ENCODE measurements at places on chromosomes 7 and 10.
A peak's percentile ranks its signal among the peaks of the same experiment; 100 is the strongest.

DNA sequence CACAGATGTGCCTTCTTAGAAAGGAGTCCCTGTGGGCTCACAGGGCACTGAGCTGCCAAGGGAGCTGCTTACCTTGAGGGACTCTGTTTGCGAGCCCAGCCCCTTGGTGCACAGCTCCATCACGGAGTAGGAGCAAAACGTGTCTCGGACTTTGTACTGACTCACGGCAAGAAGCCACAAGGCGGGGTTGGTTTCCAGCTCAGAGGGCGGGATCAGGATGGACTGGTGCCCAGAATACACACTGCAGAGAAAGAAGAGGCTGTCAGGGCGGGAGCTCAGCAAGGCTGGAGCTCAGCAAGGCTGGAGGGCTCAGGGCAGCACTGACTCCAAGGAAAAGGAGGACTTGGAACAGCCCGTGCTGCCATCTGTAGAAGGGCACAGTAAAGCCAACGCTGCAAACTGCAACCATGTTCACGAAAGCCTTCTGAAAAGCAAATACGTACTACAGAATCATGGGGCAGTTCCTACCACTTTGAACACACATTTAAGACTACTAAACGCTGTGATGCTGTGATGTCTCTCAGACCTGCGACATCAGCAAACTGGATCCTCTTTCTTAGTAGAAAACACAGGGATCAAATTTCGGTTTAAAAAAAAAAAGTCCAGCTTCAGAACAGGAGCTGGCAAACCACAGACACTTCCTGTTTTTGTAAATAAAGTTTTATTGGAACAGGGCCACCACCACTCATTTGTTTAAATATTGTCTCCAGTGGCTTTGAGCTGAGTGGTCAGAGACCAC, 194.3 kb downstream of the ZMYND11 start:
- DNase-seq: peak; percentile 56

DNA sequence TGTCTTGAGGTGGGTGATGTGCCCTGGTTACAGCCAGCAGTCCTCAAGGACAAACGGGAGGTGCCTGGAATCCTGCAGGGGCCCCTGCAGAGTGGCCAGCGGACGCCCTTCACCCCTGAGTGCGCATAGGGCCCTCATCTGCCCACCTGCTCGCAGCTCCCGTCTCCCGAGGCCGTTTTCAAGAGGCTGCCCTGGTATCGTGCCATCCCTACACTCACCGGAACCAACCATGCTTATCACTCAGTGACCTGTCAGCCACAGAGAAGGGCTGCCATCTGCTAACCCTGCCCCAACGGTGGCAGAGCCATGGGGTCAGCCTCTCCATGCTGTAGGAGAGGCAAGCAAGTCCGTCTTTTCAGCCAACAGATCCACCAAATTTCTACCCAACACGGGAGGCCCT, 122.0 kb downstream of the FAM53B start:
- no peak for DNase-seq

GRCh38 chr7:40509287-40509996, 374.6 kb downstream of the SUGCT start:
- DNase-seq: no peak

- DNase-seq: no peak
Observed at GRCh38 chr10:117550076-117550475, 7.5 kb downstream of the EMX2 start.

DNA sequence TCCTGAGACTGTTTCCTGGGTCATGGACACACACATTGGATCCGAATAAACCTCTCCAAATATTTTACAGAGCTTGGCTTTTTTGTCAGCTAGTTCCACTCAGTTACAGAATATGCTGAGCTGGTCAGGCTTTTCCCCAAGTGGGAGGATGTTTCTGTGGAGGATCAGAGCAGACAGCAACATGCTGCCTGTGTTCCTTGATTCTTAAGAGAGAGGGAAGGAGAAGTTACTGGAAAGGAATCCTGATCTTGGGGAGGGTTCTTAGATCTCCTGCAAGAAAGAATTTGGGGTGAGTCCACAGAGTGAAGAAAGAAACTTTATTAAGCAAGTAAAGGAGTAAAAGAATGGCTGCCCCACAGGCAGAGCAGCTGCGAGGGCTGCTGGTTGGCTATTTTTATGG, 76.8 kb upstream of the RPA3 start:
- no peak for DNase-seq

GRCh38 chr10:80454513-80455460, 677 bp downstream of the TSPAN14 start:
- DNase-seq: peak; percentile 81

- DNase-seq: no peak
Observed at GRCh38 chr10:28840971-28841370, 163.7 kb downstream of the BAMBI start.

DNA sequence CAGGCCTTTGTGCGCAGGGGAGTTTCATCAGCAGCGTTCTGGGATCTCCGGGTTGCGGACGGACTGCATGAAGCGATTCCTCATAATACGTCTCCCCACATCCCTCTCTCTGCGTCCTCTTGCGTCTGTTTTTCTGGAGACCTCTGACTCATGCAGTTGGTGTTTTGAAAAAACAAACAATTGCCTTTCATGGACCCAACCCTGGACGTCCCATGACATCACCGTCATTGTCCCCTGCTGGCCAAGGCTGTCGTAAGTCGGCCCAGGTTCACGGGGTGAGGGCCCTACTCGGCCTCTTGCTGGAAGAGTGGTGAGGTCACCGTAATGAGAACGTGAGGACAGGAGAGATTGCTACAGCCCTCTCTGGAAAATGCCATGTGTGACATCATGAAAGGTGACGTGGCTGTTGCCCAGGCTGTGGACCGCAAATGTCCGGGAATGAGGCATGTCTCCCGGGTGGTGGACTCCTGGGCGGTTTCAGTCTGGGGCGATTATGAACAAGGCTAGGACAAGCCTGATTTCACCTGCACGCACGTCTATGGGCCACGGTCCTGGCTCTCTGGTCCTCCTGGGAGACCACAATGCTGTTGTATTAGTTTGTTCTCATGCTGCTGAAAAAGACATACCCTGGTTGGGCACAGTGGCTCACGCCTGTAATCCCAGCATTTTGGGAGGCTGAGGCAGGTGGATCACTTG, 9.8 kb upstream of the MAFK start:
- no peak for DNase-seq

GRCh38 chr7:158174947-158175346, 412.7 kb downstream of the PTPRN2 start:
- DNase-seq: no peak

DNA sequence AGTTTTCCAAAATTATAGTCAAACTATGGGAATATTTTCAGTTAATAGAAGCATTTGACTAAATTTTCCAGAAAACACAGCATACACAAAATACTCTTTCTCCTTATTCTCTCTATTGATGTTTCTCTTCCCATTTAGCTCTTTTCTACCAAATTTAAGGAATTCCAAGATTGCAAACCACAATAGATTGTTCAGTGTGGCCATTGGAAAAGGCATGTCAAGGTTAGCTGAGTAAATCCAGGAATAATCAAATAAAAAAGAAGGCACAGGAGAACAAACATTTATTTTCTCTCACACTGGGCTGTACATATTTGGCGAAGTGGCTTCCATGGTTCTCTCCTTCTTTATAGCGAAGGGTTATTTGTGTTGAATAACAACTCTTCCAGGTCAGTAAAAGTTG, 117.3 kb downstream of the THSD7A start:
- DNase-seq: no peak

DNA sequence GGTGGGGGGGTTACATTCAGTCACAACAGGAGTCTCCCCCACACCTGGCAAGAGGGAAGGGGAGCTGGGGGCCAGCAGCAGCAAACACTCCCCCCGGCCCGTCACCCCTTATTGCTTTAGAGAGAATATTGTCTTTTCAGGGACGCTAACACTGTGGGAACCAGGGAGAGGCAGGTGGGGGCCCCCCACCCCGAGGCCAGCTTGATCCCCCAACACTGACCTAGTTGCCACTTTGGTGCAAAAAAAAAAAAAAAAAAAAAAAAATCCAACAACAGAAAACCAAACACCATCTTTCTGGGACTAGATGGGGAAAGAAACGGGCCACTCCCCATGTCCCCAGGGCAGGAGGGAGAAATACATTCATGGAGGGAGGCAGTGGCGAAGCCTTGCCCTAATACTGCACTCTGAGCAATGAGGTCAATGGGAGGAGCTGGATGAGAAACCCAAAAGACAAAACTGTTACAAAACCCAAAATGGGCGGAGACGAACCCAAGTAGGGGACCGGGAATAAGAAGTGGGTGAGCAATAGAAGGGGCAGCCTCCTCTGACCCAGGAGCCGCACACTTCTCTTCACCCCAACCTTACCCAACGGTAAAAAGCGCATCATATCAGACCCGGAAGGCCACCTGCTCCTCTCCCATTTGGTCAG, 6.5 kb downstream of the GNB2 start:
- no peak for DNase-seq

DNA sequence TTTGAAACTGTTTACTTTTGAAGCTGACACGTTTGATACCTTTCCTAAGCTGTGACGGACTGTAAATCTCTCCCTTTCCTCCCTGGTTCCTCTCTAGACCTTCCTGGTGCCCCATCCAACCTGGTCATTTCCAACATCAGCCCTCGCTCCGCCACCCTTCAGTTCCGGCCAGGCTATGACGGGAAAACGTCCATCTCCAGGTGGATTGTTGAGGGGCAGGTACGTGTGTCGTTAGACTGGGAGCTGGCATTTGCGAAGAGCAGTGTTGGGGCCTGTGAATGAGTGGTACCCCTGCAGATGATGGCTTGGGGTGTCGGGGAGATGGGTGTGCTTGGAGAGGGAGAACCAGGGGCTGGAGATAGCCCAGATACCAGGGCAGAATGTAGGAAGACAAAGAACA, 602.7 kb upstream of the FOXK1 start:
- DNase-seq: peak; percentile 19
